Cerebellar nuclear complex (tissue), 1 donor: ENCODE measurements at places on chromosomes 4 and X.

DNA sequence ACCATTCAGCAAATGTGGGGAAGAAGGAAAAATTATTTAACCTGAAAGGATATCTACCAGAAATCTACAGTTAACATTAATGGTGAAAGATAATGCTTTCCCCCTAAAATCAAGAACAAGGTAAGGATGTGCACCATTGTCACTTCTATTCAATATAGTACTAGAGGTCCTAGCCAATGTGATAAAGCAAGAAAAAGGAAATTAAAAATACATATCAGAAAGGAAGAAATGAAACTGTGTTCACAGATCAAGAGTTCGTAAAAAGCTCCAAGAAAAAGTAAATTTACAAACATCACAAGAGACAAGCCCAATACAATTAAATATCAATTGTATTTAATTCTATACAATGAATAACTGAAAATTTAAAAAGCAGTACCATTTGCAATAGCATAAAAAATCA lies 57.6 kb downstream of the CNOT6L start:
- no peak for DNase-seq

- DNase-seq, result no peak
These were observed 169.8 kb downstream of the BTC start for GRCh38 chr4:74624351-74625151.

DNA sequence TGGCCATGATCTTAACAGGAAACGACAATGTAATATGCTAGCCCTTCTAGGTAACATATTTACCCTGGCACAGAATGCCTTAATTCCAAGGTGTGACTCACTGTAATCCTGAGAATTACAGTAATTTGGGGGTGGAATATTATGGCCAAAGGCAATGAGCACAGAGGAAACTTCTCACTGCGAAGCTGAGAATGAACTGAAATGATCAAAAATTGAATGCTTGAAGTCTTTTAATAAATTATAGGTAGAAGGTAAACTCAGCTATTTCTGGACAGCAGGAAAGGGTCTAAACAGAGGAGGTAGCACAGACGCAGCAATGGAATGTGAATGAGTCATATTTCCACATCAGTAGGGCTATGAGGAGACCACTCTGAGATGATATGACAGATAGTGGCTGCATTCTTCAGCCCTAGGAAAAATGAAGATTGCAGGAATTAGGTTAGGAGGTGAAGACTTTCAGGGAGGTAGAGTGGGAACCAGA lies 312.6 kb downstream of the PACRGL start:
- DNase-seq, result no peak

DNA sequence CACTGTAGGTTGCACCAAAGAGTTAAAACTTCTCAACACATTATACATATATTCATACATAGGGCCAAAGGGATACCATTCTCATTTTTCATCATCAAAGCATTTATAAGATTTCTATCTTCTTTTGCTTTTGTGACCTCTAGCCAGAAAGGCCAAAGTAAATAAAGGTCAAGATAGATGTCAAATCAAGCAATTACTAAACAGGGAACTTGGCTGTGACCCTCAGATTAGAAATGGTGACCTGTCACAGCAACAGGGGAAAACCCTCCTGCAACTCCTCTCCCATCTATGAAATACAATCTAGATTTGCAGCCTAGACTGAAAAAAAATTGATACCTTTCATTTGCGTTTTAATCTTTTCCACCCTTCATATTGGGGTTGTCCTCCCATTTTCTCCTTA lies 225.6 kb upstream of the FAM241A start:
- DNase-seq, result no peak

- no peak for DNase-seq
These were observed 257.6 kb downstream of the BCOR start for GRCh38 chrX:39840133-39840532.

GRCh38 chr4:184846531-184846930 lies 20.8 kb upstream of the ACSL1 start:
- DNase-seq, result no peak
